Smooth muscle cell of the umbilical artery (primary cell): ENCODE measurements at places on chromosomes 16 and 17. TPM values are rescaled to one million over a fixed set of nuclear protein-coding genes. Genes with fewer than 3 reads are reported as not detected.

The HDAC5 gene
- 27.3 and 48.3 TPM in 2 replicates for total RNA-seq

The LITAFD gene
- total RNA-seq, result not detected in 2 replicates

The ABCA9 gene
- 1.8 TPM in 2 replicates for total RNA-seq

The TP53TG3B gene
- total RNA-seq, result not detected in 2 replicates

The ATP6V0D1 gene
- 104 and 140 TPM in 2 replicates for total RNA-seq

The PRPSAP2 gene
- total RNA-seq, result 45.4 and 61.6 TPM in 2 replicates

The TBC1D3D gene
- total RNA-seq, result 0.37 TPM in 1 of 2 replicates, not detected in the other

The ZNF205 gene
- 12.2 and 14.9 TPM in 2 replicates for total RNA-seq

The TEDC2 gene
- 3.0 and 5.4 TPM in 2 replicates for total RNA-seq

The DOC2A gene
- total RNA-seq, result 0.42 TPM in 1 of 2 replicates, not detected in the other

The FBXO39 gene
- total RNA-seq, result 0.14 TPM in 1 of 2 replicates, not detected in the other

The RTN4RL1 gene
- total RNA-seq, result 0.05 TPM in 1 of 2 replicates, not detected in the other

The MYH2 gene
- total RNA-seq, result under 0.01 and 0.97 TPM in 2 replicates

The TMEM98 gene
- 87.3 and 172 TPM in 2 replicates for total RNA-seq

The CEP295NL gene
- total RNA-seq, result 0.89 and 4.3 TPM in 2 replicates

The KRTAP3-2 gene
- total RNA-seq, result not detected in 2 replicates

The KRT20 gene
- total RNA-seq, result not detected in 2 replicates

The TUBB3 gene
- total RNA-seq, result 124 and 492 TPM in 2 replicates

The PYDC1 gene
- total RNA-seq, result not detected in 2 replicates

The SLC7A5 gene
- total RNA-seq, result 37.4 and 71.1 TPM in 2 replicates

The CRYM gene
- total RNA-seq, result 0.51 TPM in 1 of 2 replicates, not detected in the other

The ZNF668 gene
- total RNA-seq, result 8.3 and 9.8 TPM in 2 replicates

The TBC1D28 gene
- total RNA-seq, result not detected in 2 replicates

The TNS4 gene
- total RNA-seq, result not detected in 2 replicates

The PDILT gene
- total RNA-seq, result not detected in 2 replicates

The RNF157 gene
- 0.05 and 1.8 TPM in 2 replicates for total RNA-seq

The CHD3 gene
- total RNA-seq, result 108 and 155 TPM in 2 replicates

The RNF43 gene
- total RNA-seq, result not detected in 2 replicates

The PRRT2 gene
- total RNA-seq, result 1.2 and 4.4 TPM in 2 replicates

The KSR1 gene
- total RNA-seq, result 88.2 and 89.3 TPM in 2 replicates

The ORAI3 gene
- total RNA-seq, result 36.4 and 49.0 TPM in 2 replicates

The CXCL16 gene
- 0.37 and 0.89 TPM in 2 replicates for total RNA-seq

The CDC27 gene
- 92.3 and 137 TPM in 2 replicates for total RNA-seq

The FBXL16 gene
- total RNA-seq, result 0.28 and 0.59 TPM in 2 replicates

The MT3 gene
- total RNA-seq, result not detected in 2 replicates

The LYZL6 gene
- not detected in 2 replicates for total RNA-seq

The KRTAP9-4 gene
- total RNA-seq, result not detected in 2 replicates

The DNAH2 gene
- under 0.01 and 0.05 TPM in 2 replicates for total RNA-seq

The PLA2G10 gene
- not detected in 2 replicates for total RNA-seq

The GAS7 gene
- 2.8 and 16.0 TPM in 2 replicates for total RNA-seq

The BRICD5 gene
- 2.1 and 9.6 TPM in 2 replicates for total RNA-seq

The VAT1 gene
- total RNA-seq, result 116 and 150 TPM in 2 replicates

The CDH11 gene
- 803 and 1,335 TPM in 2 replicates for total RNA-seq

The ZNF597 gene
- total RNA-seq, result 3.0 and 3.3 TPM in 2 replicates

The ZP2 gene
- total RNA-seq, result not detected in 2 replicates

The KRT12 gene
- not detected in 2 replicates for total RNA-seq

The PIK3R6 gene
- not detected in 2 replicates for total RNA-seq

The CHRNE gene
- total RNA-seq, result 0.23 and 0.30 TPM in 2 replicates

The POLG2 gene
- total RNA-seq, result 10.1 and 12.3 TPM in 2 replicates

The CD19 gene
- total RNA-seq, result not detected in 2 replicates
